ENCODE measurements at places on chromosomes 4 and X.

- DNase-seq, result no peak
Observed at GRCh38 chr4:20192736-20193135, 59.0 kb upstream of the SLIT2 start.

DNA sequence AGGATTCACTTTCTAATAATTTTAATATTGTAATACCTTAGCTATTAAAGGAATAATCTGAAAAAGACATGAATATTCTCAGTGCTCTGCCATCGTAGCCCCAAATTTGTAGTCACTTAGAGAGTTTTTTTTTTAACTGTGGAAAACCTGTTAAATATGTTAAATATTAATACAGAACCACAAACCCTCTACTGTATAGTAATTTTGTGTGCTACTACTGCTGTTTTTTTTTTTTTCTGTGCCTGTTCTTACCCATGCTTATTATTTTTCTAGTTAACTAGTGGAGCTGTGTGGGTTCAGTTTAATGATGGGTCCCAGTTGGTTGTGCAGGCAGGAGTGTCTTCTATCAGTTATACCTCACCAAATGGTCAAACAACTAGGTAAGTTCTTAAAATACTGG lies 15.8 kb downstream of the PLK4 start:
- DNase-seq, result no peak

- DNase-seq, result no peak
Observed at GRCh38 chr4:63459329-63459728, 949.9 kb downstream of the TECRL start.

DNA sequence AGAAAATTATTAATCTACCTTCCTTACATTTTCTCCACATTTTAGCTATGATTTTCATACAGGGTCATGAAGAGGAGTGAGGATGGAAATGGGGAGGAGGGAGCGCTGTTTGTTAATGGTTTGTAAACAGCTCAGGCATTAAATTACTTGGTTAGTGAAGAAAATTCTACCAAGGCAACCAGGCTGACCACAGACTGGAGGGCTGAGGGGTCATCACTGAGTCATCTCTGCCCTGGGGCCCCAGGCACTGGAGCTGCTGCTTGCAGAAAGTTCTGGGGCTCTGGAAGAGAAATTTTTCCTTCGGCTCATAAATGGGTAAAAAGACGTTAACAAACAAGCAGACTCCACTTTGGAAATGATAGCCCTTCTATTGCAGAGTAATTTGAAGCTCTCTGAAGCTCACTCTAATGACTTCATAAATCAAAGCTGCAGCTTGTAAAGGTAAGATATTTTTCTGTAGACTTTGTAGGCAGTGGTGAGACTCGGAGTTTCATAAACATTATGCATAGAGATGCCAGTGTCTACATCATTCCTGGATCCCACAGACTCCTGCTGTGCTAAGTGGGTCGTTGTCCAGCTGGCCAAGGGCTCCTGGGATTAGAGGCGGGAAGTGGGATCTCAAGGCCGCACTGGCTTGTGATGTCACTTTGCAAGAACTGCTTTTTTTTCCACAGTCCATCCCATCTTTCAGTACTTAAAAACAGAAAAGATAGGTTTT lies 159.6 kb downstream of the PTTG2 start:
- no peak for DNase-seq

- DNase-seq, result no peak
Observed at GRCh38 chrX:109049903-109050302, 313.5 kb upstream of the IRS4 start.

DNA sequence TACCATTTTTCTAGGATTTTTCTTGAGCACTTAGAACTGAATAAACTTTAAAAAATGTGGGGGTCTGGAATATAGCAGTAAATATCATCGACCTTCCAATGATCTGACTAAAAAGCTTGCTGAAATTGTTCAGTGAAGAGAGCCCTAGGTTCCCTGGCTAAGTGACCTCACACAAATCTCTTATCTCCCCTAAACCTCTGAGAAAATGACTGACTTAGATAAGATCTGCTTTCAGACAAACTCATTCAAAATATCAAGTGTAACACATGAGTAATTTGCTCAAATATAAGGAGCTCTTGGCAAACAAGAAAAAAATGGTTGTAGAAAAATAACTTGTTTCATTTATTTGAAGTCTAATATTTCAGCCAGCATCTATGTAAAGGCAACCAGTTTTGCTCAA lies 441.7 kb upstream of the SLIT2 start:
- no peak for DNase-seq

- no peak for DNase-seq
Observed at GRCh38 chrX:133742602-133743305, 242.6 kb downstream of the GPC3 start.

DNA sequence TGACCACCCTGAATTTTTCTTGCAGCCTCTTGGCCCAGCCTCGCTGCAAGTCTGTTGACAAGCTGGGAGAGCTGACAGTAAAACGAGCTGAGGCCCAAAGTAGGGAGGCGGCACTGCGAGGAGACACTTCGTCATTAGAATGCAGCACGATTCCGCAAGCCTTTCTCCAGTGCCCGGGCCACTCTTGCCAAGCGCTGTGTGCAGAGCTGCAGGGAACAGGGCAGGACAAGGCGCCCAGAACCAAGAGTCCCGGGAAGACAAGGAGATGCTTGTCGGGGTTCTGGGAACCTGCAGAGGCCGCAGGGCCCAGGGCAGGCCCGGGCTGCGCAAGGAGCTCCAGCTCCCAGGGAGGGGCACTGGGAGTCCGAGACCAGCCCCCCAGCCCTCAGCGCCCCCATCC lies 187.1 kb downstream of the BCOR start:
- DNase-seq, result no peak

- DNase-seq, result no peak
Observed at GRCh38 chr4:145736241-145736831, 56.4 kb downstream of the C4orf51 start.

- no peak for DNase-seq
Observed at GRCh38 chrX:1392376-1393068, 609 bp upstream of the SLC25A6 start.

DNA sequence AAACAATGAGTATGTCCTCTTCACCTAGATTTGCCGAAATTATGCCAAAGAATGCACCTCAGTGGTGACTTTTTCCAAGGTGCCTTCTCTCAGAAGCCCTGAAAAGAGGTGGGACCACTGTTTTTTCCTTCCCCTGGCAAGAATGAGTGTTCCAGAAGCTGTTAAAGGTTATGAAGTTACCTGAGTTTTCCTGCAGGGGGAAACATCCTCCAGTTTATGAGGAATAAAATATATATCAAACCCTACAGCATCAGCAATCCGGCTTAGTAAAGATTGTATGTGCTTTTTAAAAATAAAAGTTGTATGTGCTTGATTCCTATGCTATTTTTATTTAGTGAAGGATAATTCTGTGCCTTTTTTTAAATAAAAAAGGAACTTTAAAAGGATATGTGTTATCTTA lies 73.3 kb downstream of the RBM46 start:
- DNase-seq, result no peak

DNA sequence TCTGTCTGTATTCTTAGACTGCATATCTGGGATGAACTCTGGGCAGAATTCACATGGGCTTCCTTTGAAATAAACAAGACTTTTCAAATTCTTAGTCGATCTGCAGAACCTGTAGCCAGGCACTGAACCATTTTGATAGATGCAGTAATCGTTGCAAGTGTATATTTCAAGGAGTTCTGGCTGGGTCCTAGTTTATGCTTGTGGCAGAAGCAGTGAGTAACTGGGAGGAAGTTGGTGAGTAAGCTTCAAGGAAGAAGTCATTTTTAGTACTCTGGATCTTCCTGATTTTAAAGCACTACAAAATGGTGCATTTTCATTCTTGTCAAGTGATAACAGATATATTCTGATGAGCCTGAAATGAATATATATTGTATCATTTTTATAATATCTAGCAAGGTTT lies 9.5 kb downstream of the HPRT1 start:
- no peak for DNase-seq

- DNase-seq, result peak; percentile 30
Observed at GRCh38 chrX:148905400-148905799, 405.0 kb downstream of the AFF2 start.

- DNase-seq, result no peak
Observed at GRCh38 chrX:11588097-11588496, 77.6 kb downstream of the ARHGAP6 start.

DNA sequence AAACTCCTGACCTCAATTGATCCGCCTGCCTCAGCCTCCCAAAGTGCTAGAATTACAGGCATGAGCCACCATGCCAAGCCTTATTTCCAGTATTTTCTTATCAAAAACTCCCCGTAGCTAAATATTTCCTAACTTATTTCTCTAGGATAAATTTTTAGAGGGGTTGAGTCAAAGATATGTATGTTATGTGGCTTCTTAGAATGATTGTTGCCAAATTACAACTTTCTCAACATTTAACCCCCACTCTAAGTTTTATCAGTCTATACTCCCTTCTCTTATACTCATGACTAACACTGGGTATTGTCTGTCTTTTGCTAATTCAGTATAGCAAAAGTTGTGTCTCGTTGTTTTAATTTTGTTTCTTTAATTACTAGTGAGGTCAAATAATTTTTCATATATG lies 187.7 kb upstream of the LNX1 start:
- no peak for DNase-seq

DNA sequence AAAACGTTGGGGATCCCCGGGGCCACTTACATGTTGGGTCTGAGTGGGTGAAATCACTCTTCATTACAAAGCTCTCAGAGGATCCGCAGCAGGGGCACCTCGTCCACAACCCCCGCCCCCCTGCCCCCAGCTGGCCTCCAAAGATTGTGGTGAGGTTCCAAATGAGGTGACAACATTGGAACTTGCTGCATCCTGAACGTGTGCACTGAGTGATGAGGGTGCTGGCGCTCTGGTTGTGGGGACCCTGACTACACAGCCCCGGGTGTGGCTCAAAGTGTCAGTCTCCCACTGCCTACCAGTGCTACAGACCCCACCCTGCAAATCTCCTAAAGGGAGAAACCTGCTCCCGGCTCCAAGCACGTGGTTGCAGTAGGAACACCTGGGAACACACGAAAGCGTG lies 111.9 kb downstream of the PHKA2 start:
- no peak for DNase-seq

GRCh38 chrX:15856636-15857035 lies 2.0 kb upstream of the AP1S2 start:
- DNase-seq, result no peak

DNA sequence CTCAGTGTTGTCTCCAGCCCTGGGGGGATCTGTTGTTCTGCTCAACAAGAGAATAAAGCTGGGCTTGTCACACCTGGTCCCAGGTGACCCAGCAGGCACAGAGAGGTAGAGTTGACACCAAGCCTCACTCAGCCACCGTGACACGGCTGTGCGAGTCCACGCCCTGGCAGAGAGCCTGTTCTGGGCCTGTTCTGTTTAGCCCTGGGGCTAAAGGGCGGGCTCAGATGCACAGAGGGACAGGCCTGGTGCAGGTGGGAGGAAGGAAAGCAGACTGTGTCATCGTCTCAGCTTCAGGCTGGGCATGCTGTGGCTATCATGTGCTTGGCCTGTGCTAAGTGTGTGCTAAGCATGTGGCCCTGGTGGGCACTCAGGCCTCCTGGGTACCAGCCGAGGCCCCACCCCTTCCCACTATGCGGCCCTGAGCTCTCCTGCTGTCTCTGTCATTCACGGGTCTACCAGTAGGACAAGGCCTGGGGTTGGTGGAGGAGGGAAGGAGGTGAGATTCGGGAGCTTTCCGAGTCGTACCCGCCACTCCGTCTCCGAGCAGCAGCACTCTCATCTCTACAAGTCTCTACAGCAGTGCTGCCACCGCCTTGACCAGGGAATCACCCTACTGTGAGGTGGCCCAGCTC lies 10.8 kb downstream of the WFS1 start:
- DNase-seq, result no peak

GRCh38 chrX:10011261-10011931 lies 44.2 kb downstream of the CLDN34 start:
- no peak for DNase-seq

DNA sequence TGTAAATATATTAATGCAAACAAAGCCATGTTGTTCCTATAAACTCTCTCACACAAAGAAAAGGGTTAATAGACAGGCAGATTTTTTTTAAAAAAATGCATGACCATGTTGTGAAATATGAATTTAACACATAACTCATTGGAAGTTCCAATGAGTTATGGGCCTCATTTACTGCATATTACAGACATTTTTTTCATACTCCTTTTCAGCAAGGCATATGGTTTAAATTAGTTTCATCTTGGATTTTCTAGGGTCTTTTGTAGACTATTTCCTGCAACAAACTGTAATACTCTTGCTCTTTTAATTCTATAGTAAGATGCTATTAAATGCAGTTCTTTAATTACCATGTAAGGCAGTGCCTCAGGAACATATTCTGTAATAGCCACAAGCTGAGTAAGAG lies 323.1 kb downstream of the GBA3 start:
- DNase-seq, result no peak

- no peak for DNase-seq
Observed at GRCh38 chrX:44343412-44344141, at the start of gene EFHC2. EFHC2 (minus strand) TSS chrX:44343672; CDS start chrX:44343588, 84 bp downstream.

DNA sequence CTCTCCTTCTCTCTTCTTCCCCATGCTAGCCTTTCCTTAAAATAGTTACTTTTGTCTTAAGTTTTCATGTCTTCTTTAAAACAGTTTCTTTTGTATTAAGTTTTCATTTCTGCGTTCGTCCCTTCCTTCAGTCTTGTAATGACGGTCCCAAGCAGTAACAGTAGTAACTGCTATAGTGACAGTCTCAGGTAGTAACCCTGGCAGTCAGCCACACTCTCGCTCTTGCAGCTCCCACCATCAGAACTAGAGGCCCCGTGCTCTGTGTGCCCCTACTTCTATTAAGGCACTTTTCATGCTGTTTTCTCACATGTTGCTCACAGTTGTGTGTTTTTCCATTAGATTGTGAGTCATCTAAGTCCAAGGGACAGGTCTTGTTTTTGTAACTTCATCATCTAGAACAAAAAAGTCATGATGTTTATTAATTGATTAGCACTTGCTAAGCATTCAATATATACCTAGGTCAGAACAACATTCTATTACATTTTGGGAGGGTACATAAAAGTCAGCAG lies 49.3 kb downstream of the C4orf33 start:
- no peak for DNase-seq

- DNase-seq, result no peak
Observed at GRCh38 chr4:128387600-128388351, 100.2 kb upstream of the PGRMC2 start.

DNA sequence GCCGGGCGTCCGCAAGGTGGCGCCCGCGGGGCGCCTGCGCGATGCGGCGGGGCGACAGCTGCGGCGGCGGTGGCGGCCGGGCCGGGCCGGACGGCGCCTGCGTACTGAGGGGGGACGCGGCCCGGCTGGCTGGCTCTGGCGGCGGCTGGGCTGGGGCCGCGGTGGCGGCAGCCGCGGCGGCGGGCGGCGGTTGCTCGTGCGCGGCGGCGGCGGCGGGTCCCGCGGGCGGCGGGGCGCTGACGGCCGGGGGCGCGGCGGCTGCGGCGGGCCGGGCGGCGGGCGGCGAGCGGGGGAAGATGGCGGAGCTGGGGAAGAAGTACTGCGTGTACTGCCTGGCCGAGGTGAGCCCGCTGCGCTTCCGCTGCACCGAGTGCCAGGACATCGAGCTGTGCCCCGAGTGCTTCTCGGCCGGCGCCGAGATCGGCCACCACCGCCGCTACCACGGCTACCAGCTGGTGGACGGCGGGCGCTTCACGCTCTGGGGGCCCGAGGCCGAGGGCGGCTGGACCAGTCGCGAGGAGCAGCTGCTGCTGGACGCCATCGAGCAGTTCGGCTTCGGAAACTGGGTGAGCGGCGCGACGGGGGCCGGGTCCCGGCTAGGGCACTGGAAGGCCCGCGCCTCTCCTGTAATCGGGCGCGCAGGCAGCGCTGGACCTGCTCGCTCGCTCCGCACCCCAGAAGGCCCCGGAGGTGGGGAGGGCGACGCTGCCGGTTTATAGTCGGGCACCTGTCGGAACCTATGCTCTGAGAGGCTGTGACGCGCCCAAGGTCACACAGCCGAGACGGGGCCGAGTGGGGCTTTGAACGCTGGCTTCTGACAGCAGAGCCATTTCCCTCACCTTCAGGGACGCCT lies at the start of gene TADA2B:
TSS of gene TADA2B (plus strand) at position 89 of the 853 bp plus-strand sequence. CDS start at position 297, 208 bp downstream.
- DNase-seq, result no peak
